Activated CD4-positive, alpha-beta T cell treated with anti-CD3 and anti-CD28 coated beads, Interleukin-2, amount 10 ng/mL, durations not matched to agents 24 days and 14 days (primary cell): ENCODE measurements at places on chromosomes 16 and 17. TPM values are rescaled to one million over a fixed set of nuclear protein-coding genes. Genes with fewer than 3 reads are reported as not detected.

Gene HLF
- 0.92 and 1.3 TPM in 2 replicates for total RNA-seq

Gene ZP2
- total RNA-seq = not detected in 2 replicates

Gene PGAP3
- total RNA-seq = 12.5 and 13.5 TPM in 2 replicates

Gene PTGES3L
- total RNA-seq = 0.66 and 1.4 TPM in 2 replicates

DNA sequence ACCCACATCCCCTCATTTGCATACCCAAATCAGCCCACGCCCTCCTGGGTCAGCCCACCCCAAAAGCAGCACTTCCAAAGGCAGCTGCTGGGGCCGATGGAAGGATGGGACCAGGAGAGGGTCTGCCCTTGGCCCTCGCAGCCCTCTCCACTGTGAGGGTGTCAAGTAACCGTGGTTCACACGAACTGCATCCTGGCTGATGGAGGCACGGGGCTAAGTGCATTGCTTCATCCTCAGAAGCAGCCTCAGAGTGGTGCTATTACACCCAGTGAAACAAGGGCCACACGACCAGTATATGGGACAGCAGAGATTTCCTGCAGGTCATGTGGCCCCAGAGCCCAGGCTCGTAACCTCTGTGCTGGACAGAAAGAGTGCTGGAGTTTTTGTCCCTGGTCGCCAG lies 13.2 kb upstream of the ATP2A3 start:
- DNase-seq = no peak
- H3K4me1 ChIP-seq = peaks cover 15% of the 10 kb centered on the region
- H3K27me3 ChIP-seq = no peaks in the 10 kb centered on the region
- H3K36me3 ChIP-seq = no peaks in the 10 kb centered on the region
- H3K27ac ChIP-seq = no peak overlapping the region
- no peak overlapping the region for H3K4me3 ChIP-seq

GRCh38 chr17:56064506-56064905 lies 88.8 kb upstream of the ANKFN1 start:
- DNase-seq = no peak
- H3K36me3 ChIP-seq = no peaks in the 10 kb centered on the region
- no peak overlapping the region for H3K4me3 ChIP-seq
- H3K4me1 ChIP-seq = no peaks in the 10 kb centered on the region
- H3K27me3 ChIP-seq = no peaks in the 10 kb centered on the region

- H3K27me3 ChIP-seq = no peaks in the 10 kb centered on the region
- H3K36me3 ChIP-seq = peaks cover 6% of the 10 kb centered on the region
- H3K27ac ChIP-seq = no peak overlapping the region
Measured at GRCh38 chr17:75102385-75102821, 7.4 kb upstream of the ARMC7 start.

DNA sequence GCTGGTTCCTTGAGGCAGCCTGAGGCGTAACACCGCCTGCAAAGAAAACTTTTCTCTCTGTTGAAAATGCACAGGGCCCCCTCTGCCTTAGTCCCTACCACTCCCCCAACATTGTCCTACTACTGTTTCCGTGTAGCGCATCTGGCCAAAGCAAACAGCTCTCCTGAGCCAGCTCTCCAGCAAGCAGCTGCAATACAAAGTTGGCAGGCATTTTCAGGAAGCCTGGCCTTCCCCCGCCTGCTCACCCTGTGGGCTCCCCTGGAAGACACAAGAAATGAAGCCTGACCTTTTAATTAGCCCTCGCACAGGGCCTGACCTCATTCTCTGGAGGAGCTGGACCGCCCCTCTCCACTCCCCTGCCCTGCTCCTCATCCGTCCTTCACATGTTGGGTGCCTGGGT lies 66.7 kb downstream of the SOX9 start:
- no peaks in the 10 kb centered on the region for H3K36me3 ChIP-seq
- no peak overlapping the region for H3K27ac ChIP-seq
- H3K27me3 ChIP-seq = no peaks in the 10 kb centered on the region

GRCh38 chr16:47644661-47645060 lies 183.5 kb downstream of the PHKB start:
- no peaks in the 10 kb centered on the region for H3K27me3 ChIP-seq
- peaks cover 18% of the 10 kb centered on the region for H3K36me3 ChIP-seq
- no peak overlapping the region for H3K4me3 ChIP-seq
- peaks cover 9% of the 10 kb centered on the region for H3K4me1 ChIP-seq
- H3K27ac ChIP-seq = no peak overlapping the region

DNA sequence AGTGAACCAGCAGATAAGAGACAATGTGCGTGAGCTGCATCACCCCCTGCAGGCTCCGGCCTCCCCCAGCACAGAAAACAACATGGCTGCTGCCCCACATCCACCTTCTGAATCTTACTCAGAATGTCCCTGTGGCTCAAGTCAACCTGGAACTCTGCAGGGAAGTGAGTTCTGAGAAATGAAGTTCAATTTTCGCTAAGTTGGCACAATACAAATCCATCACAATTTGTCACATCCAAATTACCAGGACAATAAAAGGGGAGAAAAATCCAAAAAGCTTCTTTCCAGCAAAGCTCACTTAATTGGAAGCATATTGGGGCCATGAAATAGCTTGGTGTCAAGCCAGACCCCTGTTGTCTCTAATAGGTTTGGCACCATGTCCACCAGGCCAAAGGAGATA lies 38.1 kb downstream of the CLEC19A start:
- H3K4me3 ChIP-seq = no peak overlapping the region
- no peak for DNase-seq
- H3K4me1 ChIP-seq = no peaks in the 10 kb centered on the region
- H3K36me3 ChIP-seq = no peaks in the 10 kb centered on the region

- H3K27ac ChIP-seq = no peak overlapping the region
- H3K4me1 ChIP-seq = no peaks in the 10 kb centered on the region
- no peak overlapping the region for H3K4me3 ChIP-seq
- H3K36me3 ChIP-seq = peaks cover 2% of the 10 kb centered on the region
Measured at GRCh38 chr16:49275050-49275730, 6.4 kb downstream of the CBLN1 start.

GRCh38 chr17:35568561-35568960 lies 7.9 kb upstream of the SLFN14 start:
- peaks cover 21% of the 10 kb centered on the region for H3K4me1 ChIP-seq
- H3K36me3 ChIP-seq = peaks cover 6% of the 10 kb centered on the region
- DNase-seq = peak; percentile 75

- H3K4me3 ChIP-seq = peak overlapping the region; percentile 89
- peak overlapping the region; percentile 77 for H3K27ac ChIP-seq
- H3K4me1 ChIP-seq = peaks cover 9% of the 10 kb centered on the region
- peak; percentile 71 for DNase-seq
Measured at GRCh38 chr17:62627904-62628633, 599 bp downstream of the MRC2 start.

DNA sequence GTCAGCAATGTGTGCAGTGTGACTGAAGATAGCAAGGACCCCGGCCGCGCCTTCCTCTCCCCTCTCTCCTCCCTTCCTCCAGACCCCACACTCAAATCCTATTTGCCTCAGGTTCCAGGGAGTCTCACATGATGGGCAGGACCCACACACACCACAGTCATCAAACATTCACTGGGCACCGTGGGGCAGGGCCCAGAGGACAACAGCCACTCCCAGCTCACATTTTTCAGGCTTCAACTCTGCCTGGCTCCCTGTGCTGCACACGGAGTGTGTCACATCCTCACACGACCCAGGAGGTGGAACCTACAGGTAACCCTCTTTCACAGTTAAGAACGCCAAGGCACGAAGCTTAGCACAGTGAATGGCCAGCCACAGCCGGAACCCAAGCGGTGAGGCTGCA lies 30.5 kb downstream of the PEMT start:
- DNase-seq = no peak
- H3K36me3 ChIP-seq = no peaks in the 10 kb centered on the region
- H3K27me3 ChIP-seq = no peaks in the 10 kb centered on the region
- no peak overlapping the region for H3K4me3 ChIP-seq

DNA sequence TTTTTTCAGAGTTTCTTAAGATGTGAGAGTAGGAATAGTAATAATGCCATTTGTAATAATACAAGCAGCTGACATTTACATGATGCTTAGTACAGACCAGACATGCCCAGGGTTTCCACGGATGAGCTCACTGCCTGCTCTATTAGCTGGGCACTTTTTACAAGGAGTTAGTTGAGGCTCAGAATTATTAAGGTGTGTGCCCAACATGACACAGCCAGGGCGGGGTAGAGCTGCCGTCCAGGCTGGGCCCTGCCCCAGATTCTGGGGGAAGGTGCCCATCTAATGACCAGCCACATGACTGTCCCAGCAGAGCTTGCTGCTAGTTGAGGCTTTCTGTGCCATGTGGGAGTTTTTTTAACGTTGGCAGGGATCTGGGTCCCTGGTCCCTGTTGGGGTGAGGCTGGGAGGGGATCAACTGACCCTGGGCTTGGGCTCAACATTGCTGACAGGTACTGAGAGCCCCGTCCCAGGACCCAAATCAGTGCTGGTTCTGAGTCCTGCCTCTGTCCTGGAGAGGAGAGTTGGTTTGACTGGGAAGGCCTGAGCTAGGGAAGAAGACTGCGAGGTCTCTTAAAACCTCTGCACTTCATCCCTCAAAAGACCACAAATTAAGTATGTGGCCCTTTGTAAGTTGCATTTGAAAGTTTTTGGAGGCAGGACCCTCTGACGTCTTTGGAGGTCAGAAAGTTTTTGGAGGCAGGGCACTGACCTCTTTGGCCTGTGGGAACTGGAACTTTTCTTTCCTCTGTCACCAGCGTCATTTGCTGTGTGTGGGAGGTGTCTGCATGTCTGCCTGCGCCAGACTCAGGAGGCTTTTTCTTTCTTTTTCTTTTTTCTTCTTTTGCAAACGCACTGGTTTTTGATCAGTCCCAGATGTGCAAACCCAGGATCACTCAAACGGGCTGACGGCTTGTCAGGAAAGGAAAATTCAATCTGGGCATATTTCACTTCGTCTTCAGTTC lies 2.2 kb downstream of the CRISPLD2 start:
- peaks cover 45% of the 10 kb centered on the region for H3K27me3 ChIP-seq
- no peak overlapping the region for H3K27ac ChIP-seq
- peaks cover 6% of the 10 kb centered on the region for H3K4me1 ChIP-seq
- H3K36me3 ChIP-seq = no peaks in the 10 kb centered on the region

GRCh38 chr16:58644765-58645487 lies 15.3 kb upstream of the CNOT1 start:
- peaks cover 2% of the 10 kb centered on the region for H3K27me3 ChIP-seq
- no peak overlapping the region for H3K27ac ChIP-seq
- H3K36me3 ChIP-seq = no peaks in the 10 kb centered on the region
- no peak for DNase-seq

DNA sequence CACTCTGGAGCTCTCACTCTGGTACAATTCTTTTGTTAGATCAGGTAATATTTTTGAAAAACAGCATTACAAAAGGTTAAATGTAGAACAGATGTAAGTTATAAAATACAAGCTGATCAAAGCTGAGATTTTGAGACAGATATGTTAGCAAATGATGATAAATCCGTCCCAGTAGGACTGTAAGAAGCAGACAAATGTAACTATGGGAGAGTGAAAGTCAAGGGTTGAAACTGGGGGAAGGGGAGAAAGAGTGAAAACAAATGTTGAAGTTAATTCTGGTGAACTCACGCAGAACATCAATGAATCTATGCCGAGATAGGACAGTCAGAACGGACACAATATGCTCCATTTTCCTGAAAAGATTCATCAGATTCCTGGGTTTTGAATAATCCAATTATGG lies 298.9 kb upstream of the IRX5 start:
- no peak overlapping the region for H3K4me3 ChIP-seq
- H3K36me3 ChIP-seq = no peaks in the 10 kb centered on the region
- H3K27ac ChIP-seq = no peak overlapping the region
- peaks cover 2% of the 10 kb centered on the region for H3K27me3 ChIP-seq

DNA sequence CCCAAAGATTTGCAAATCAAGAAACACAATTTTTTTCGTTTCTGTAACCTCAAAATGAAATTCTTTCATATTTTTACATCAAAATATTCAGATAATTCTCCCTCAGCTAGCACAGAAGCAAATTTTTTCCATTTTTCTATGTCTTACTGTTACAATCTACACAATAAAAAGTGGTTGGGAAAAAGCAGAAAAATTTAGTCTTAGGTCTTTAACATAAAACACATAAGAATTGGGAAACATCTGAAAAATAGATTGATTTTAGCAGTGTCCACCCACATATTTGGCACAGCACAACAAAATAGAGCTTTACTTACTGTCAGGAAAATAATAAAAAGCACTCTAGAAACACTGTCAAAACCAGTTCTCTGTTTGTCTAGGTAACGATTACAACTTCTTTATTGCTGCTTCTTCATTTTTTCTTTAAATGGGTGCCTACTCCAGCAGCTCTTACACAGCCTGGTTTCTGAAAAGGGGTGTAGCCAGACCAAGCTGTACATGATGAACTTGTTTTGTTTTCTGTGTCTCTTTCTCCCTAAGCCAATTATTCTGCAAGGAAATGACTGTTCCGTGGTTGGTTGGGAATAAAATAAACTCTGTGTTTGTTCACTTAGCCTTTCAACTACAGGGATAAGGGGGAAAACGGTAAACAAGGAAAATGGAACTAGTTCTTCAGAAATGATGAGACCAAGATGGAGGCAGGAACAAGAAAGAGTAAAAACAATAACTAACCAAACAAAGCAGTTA lies at the start of gene ABCA6:
Gene ABCA6, minus strand, starts transcription at position 465 of the 744 bp plus-strand sequence. CDS start 1,192 bp downstream, outside the sequence.
- H3K27me3 ChIP-seq = peaks cover 3% of the 10 kb centered on the region
- H3K4me1 ChIP-seq = no peaks in the 10 kb centered on the region
- H3K4me3 ChIP-seq = no peak within 1 kb of the TSS

GRCh38 chr16:80627108-80627507 lies 86.3 kb downstream of the DYNLRB2 start:
- peaks cover 70% of the 10 kb centered on the region for H3K36me3 ChIP-seq
- H3K27ac ChIP-seq = no peak overlapping the region
- H3K27me3 ChIP-seq = no peaks in the 10 kb centered on the region
- H3K4me3 ChIP-seq = no peak overlapping the region
- peaks cover 2% of the 10 kb centered on the region for H3K4me1 ChIP-seq
- no peak for DNase-seq

DNA sequence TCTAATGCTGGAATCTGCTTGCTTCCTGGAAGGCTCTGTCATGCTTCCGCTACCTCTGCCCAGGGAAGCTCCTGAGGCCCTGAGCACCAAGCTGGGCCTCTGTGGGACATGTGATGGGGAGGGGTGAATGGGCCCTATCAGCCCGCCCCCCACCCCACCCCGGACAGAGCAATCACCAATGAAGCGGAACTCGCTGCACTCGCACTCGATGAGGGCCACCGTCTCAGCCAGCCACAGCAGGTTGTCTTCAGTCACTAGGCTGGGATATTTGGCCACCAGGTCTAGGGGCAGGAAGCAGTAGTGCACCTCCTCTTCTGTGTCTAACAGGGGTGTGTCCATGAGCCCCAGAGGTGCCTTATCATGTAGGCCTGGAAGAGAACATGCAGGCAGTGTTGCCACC lies 23.6 kb downstream of the KCTD19 start:
- no peak overlapping the region for H3K27ac ChIP-seq
- no peaks in the 10 kb centered on the region for H3K36me3 ChIP-seq
- no peak overlapping the region for H3K4me3 ChIP-seq
- H3K27me3 ChIP-seq = no peaks in the 10 kb centered on the region
- H3K4me1 ChIP-seq = peaks cover 5% of the 10 kb centered on the region

DNA sequence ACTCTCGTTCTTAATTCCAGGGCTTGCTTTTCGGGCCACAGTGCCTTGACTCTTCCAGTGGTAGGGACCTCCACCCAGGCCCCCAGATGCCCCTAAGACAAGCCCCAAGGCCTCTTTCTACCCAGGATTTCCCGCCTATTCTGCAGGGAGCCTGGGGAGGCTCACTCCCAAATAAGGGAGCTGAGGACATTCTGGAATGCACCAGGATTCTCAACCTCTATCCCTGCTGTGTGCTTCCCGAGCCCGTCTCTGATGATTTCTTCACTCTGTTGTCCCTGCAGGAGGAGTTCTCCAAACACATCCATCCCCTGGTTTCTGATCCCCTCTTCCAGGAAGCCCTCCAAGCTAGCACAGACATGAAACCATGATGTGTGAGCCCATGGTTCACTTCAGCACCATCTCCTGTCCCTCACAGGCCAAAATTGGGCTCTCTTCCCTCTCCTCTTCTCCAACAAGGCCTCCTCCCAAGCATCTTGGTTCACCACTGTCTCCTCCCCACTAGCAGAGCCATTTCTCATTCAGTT lies 255.9 kb downstream of the KATNIP start:
- H3K36me3 ChIP-seq = no peaks in the 10 kb centered on the region
- H3K27ac ChIP-seq = no peak overlapping the region
- H3K4me1 ChIP-seq = peaks cover 2% of the 10 kb centered on the region
- H3K27me3 ChIP-seq = peaks cover 4% of the 10 kb centered on the region
